ENCODE measurements at places on chromosomes 1 and 21. TPM values are rescaled to one million over a fixed set of nuclear protein-coding genes. Genes with fewer than 3 reads are reported as not detected.

Gene IL19
- not detected for total RNA-seq

Gene PRELP
- total RNA-seq: not detected

Gene MROH7
- total RNA-seq: not detected

Gene ODR4
- total RNA-seq: 15.7 TPM

Gene ESRRG
- under 0.01 TPM for total RNA-seq

Gene ALX3
- not detected for total RNA-seq

Gene UTS2
- 0.10 TPM for total RNA-seq

Gene TAF12
- 47.9 TPM for total RNA-seq

- peak; percentile 80 for DNase-seq
Observed at GRCh38 chr1:17274186-17275170, 25.6 kb downstream of the PADI3 start.

DNA sequence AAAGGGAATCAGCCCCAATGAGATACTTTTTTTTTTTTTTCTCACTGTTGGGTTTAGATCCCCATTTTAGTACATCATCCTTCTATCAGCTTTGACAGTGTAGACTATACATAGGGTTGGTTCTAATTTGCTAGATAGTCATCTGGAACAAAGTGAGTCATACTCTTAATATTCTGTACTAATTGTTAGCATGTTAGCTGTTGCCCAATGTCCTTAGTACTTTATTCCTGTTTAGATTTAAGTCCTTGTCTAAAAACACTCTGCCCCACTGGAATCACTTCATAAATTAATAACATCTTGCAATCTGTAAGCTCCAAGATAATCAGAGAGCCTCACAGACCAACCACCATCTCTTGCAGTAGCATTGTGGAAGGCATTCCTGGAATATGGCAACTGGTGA, 209.8 kb upstream of the KIAA0040 start:
- DNase-seq: peak; percentile 5

DNA sequence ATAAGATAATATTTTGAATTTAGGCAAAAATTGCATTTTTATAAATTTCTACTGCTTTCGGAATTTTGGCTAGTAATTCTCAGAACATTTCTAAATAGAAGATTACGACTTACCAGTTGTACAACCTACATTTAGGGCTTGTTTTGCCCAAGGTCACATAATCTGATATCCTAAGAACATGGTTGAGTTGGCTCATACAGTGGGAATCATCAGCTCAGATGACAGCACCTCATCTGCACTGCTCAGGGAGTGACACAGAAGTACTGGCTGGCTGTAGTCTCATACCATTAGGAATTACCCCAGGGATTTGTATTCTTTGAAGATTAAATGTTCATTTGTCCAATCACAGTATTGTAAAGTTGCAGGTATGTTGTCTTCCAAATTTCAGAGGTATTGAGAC, 217.6 kb downstream of the ADGRL2 start:
- DNase-seq: no peak

- no peak for DNase-seq
Observed at GRCh38 chr1:199978408-199978940, 49.0 kb upstream of the NR5A2 start.

- no peak for DNase-seq
Observed at GRCh38 chr1:93960641-93961147, 51.5 kb upstream of the GCLM start.

DNA sequence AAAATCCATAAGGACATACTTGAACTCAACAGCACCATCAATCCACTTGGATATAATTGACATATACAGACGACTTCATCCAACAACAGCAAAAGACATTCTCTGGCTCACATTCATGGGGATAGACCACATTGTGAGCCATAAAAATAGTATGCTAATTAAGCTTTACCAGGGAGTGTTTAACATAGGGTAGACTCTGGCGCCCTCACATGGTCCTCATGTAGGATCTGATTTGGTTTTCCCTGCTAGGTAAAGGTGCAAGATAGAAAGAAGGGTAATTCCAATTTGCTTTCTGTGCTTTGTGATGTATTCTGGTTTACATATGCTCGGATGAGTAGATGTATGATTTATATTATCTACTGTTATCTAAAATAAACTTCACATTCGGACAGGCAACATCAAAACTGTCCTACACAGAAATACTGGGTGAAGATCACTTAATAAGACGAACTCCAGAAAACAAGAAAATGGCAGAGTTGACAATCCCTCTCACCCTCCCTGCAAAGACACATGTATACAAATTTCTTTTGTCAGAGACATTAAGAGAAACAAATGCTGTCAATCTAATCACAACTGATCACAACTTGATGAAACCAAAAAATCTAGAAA, 27.7 kb downstream of the CR1L start:
- peak; percentile 35 for DNase-seq

DNA sequence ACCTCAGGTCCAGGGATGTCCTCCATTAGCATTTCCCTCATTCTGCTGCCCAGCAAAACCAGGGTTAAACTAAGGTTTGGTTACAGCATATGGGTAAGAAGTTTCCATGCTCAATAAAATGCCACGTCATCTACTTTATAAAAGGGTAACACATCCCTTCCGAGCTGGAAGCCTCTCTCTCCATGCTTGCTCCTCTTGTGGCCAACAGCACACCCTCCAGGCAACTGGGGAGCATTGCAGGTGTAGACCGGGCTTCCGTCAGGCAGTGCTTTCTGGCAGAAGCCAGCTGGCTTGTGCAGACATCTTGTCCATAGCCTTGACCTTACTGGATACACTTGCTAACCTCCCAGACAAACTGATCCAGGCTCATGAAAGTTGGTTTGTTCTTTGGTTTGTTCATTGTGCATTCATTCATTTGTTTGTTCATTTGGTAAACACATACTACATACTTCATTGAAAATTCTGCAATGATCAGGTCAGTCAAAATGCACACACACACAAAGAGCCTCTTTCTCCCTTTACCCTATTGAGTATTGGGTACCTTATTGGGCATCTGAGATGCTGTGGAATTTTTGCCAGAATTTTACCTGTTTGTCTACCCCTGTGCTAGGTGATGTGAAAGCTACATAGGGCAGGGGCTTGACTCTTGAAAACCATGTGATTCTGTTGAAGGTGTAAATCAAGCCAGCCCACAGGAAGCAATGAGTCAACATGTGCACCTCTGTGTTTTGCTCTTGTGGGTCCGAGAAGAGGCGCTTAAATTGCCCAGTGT, 422.8 kb downstream of the CAMTA1 start:
- DNase-seq: peak; percentile 69

GRCh38 chr21:46189213-46189958, 5.1 kb upstream of the SPATC1L start:
- peak; percentile 42 for DNase-seq

DNA sequence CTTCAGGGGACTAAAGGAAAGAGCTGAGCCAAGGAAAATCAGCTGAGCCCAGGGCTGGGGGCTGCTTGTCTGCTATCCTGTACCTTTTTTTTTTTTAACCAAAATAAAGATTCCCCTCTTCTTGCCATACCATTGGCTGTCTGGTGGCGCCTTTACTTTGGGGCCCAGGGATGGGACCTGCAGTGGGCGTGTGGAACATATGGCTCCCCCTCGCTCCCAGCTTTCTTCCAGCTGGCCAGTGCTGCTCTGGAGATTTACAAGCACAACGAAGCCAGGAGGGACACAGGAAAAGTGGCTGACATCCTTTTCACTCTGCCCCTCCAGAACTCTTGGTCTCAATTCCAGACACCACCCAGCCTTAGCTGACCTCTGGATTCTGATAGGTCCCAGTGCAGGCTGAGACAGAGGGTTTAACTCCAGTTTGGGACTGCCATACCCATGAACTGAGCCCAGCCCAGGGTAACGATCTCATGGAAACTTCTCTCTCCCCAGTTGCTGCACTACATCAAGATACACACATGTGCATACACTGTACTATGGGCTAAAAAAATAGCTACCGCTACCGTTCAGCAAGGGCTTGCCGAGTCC, 5.4 kb upstream of the SFN start:
- DNase-seq: no peak

DNA sequence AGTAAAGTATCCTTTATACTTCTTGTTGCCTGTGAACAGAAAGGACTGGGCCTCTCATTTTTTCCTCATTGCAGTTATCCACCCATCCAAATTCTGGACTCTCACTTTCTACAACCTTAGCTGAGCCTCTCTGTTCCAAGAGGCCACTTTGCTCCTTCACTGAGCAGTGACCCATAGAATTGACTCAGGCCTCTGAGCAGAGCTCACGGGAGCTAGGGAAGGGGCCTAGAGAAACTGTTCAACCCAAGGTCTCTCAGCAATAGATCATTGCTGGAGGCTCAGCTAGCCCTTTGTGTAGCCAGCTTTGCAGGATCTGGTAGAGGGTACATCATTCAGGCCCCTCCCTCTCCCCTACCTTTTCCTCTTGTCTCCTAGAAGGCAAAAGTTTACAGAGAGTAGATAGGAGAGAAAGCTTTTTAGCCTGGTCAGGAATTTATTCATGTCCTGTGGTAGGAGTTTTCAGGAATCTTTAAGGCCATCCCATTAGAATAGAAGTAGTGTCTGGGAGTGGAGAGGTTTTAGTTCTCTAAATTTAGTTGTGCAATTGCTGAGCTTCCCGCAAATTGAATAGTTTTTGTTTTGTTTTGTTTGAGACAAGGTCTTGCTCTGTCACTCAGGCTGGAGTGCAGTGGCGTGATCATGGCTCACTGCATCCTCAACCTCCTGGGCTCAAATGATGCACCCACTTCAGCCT, 6.7 kb downstream of the INTS3 start:
- DNase-seq: no peak

- peak; percentile 57 for DNase-seq
Observed at GRCh38 chr1:84122780-84123382, 21.2 kb upstream of the PRKACB start.

DNA sequence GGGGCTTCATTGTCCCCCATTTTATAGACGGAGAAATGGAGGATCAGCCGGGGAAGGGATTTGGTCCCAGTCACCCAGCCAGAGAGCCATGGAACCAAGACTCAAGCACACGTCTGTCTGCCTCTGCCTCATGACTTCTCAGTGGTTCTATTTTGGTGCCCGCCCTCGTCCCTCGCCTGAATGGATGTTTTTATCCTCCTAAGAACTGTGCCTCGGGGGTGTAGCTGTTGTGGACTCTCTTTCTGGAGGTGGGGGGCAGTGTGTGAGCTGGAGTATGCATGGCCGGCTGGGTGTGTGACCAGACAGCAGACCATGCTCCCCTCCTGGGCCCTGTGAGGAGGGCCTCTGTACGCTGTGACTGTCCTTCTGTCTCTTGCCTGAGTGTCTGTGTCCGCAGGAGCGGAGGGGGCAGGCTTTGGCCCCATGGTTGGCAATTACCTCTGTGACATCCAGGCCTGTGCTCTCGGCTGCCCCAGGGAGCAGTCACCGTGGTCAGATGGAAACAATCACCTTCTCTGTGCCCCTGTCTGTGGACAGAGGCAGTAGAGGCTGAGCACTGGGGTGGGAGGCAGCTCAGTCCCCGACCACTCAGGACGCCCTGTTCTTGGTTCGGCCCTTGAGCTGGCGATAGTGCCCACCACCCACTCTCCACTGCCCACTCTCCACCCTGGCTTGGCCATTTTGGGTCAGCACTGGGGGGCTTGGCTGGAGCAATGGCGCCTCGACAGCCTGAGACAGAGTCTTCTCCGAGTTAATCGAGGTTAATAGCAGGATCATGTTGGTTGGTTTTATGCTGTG, 20.4 kb downstream of the WNT4 start:
- peak; percentile 44 for DNase-seq

DNA sequence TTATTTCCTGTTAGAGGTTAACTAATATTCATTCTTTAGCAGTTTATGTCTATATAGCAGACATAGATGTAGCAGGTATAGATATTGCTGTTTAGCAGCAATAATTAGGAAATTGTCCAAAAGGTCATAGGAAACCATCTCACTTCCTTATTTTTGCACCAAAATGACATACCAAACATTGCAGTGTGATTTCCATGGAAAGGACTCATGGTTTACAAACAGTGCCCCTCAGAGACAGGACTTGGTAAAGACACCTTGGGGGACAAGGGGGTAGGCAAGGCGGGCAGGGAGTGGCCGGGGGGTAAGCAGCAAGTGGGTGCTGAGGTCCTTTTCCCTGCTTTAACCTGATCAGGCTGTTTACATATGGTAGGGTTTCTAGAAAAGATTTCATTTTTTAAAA, 30.5 kb downstream of the BATF3 start:
- peak; percentile 29 for DNase-seq

Data from RPMI7951 (cell line).